ENCODE measurements at places on chromosomes 3 and 15. TPM values are rescaled to one million over a fixed set of nuclear protein-coding genes. Genes with fewer than 3 reads are reported as not detected.

GRCh38 chr3:87006844-87007439 is 16.0 kb upstream of the VGLL3 start:
- no peak for DNase-seq

DNA sequence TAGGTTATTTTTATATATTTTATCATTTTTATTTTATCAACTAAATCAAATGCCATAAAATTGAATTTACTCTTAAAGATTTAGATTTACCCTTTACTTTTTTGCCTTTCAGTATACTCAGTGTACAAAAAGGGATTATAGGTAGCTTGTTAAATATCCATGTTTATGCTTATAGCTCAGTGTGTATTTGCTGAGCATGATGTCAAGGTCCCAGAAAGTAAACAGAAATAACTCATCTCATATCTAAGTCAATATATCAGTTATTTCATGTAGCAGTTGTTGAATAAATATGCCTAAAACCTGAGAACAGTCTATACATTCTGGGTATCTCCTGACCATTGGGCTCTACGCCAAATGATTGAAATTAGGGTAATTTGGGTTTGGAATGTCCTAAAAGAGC is 693.8 kb downstream of the NAALADL2 start:
- no peak for DNase-seq

DNA sequence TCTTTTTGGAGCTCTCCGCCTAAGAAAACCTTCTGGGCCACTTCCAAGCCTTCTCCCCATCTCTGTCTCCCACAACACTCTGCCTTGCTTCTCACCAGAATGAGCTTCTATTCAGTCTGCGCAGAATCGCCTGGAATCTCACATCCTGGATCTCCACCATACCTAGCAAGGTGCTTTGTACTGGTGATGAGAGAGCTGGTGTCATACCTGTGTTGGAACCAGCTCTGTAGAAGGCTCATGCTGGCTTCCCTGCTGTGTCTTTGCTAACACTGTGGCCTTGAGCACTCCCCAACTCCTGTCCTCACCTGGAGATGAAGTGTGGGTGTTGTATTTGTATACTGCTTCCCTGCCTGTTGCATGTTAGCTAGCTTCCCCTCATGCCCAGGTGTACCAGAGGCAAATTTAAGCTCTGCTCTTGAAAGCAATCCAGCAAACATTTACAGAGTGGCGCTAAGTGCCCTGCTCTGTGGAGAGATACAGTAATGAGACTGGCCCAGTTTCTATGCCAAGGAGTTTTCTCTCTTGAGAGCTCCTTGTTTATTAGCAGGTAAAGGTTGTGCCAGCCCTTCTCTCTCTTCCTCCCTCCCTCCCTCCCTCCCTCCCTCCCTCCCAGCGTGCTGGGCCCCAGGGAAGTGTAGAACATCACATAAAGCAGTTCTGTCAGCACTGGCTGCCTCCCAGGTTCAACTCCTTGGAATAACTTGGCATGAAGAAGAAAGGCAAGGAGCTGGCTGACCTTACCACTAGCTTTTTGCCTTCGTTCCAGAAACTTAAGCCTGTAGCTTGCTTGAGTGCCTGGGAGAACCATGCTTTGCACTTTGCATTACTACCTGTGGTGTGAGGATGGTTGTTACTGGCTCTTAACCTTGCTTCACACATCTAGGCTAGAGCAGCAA is 54.9 kb downstream of the TRIM71 start:
- DNase-seq, result no peak

- DNase-seq, result peak; percentile 35
These were observed 3.8 kb downstream of the ANP32A start for GRCh38 chr15:68816795-68817303.

DNA sequence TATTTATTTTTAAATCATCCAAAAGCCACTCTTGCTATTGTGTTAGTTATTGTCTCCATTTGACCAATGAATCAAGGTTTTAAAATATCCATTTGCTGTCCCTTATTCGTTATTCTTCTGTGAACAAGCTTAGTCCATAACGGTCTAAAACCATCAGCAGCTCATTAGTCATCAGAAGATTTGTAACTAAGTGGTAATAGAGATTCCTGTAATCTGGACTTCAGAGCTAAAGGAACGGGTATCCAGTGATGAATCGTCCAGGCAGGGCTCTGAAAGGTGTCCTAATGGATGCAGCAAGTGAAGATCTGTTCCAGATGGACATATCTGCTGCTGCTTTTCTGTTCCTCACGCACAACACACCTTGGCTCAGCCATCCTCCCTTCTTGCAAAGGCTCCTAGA is 362.7 kb upstream of the CFAP20DC start:
- no peak for DNase-seq

- no peak for DNase-seq
These were observed 1458.4 kb upstream of the CADM2 start for GRCh38 chr3:83500422-83500821.

DNA sequence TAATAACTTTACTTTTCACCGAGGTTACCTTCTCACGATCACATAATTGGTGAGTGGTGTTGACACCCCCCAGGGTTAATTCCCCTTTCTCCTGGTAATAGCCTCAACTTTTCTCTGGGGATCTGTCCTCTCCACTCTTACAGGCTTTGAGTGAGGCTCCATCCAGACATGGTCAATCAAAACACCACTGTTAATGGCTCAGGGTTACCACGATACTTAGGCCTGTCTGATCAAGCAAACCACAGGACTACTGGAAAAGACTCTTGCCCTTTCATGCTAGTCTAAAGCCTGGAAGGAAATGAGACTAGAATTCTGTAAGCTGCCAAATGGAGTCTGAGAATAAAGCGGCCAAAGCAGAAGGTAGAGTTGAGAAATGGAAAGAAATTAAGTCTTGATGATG is 56.5 kb upstream of the STT3B start:
- no peak for DNase-seq

DNA sequence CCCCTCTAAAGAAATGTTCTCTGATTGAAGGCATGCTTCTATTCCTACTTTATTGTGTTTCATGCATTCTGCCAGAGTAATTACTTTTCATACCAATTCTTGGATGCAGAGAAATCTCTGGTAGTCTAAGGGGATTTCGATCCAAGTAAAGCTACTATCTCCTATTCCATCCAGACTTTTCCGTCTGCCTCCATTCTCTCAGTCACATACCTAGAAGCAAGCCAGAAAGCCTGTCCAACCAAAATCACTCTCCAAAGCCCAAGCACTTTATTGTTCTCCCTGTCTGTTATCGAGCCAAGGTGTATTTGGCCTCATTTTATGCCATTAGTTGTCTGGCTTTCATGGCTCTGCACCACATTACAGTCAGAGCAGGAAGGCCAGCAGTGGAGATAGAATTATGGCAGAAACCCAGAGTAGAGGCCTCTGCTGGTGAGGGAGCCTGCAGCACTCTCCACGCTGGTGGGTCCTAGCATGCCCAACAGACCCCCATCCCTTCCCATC is 95.9 kb downstream of the SLC49A4 start:
- DNase-seq, result no peak

GRCh38 chr3:172271386-172271976 is 176.8 kb downstream of the GHSR start:
- DNase-seq, result no peak

DNA sequence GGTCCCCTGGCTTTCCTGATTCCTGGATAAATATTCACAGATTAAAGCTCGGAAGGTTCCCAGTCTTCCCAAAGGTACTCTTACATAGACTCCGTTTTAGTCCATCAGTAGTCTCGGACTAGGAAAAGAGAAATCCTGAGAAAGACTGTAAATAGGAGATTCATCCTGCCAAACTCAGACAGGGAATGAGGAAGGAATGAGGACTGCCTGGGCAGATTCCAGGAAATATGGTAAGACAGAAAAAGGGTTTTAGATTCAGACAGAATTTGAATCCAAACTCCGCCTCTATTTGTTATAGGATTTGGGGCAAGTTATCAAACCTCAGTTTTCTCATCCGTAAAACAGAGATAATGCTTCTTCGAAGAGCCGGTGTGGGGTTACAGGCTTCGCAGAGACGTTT is 77.8 kb upstream of the VGLL4 start:
- peak; percentile 22 for DNase-seq

DNA sequence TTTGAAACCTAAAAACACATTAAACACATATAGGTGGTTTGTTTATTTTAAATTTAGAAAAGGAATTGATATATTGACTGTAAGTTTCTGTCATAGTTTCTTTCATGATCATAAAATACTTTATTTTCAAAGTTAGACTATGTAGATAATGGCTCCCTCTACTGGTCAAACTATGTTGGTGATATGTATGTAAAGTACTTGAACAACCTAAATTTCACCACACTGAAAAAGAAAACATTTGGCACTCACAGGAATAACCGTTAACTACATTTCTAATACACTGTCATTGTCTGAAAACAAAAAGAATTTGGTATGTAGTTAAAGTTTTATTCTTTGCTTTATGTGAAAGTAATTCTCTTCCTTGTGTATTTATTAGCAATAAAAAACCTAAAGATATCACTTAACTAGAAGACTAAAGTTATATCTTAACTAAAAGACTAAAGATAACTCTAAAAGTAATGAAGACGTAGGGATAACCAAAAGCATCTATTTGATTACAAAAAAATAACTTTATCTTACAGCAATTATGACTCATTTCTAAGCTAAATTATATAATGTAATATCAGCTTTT is 427.5 kb downstream of the VGLL3 start:
- DNase-seq, result no peak

DNA sequence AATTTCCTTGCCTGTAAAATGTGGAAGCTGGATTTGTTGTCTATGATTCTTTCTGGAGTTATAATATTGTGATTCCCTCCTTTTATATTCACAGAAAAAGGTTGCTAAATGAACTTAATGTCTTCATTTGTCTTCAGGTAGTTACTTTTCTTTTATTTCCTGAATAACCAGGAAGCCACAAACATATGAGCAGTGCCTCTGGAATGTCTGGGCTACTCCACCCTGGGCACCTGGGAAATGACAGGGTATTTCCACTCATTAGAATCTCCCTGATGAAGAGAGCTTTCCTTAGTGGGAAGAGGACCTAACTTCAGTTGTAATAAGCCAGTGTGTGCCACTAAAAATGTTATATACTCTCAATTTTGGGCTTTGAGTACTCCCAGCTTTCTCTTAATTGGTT is 3.8 kb upstream of the SLMAP start:
- no peak for DNase-seq

DNA sequence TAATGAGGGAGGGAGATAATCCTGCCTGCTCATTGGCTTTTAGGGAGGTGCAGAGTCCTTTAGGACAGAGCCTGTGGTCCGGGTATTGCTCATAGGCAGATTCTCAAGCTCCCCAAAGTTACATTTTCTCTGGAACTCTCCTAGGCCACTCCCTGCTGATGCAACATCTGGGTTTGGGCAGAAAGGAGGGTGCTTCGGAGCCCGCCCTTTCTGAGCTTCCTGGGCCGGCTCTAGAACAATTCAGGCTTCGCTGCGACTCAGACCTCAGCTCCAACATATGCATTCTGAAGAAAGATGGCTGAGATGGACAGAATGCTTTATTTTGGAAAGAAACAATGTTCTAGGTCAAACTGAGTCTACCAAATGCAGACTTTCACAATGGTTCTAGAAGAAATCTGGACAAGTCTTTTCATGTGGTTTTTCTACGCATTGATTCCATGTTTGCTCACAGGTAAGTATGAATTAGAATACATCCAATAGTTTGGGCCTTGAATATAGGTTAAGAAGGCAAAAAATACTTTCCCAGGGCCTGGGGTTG is at the start of gene IL20RB:
TSS of gene IL20RB (plus strand) at position 233 of the 538 bp plus-strand sequence. CDS start at position 364, 131 bp downstream.
- no peak for DNase-seq

DNA sequence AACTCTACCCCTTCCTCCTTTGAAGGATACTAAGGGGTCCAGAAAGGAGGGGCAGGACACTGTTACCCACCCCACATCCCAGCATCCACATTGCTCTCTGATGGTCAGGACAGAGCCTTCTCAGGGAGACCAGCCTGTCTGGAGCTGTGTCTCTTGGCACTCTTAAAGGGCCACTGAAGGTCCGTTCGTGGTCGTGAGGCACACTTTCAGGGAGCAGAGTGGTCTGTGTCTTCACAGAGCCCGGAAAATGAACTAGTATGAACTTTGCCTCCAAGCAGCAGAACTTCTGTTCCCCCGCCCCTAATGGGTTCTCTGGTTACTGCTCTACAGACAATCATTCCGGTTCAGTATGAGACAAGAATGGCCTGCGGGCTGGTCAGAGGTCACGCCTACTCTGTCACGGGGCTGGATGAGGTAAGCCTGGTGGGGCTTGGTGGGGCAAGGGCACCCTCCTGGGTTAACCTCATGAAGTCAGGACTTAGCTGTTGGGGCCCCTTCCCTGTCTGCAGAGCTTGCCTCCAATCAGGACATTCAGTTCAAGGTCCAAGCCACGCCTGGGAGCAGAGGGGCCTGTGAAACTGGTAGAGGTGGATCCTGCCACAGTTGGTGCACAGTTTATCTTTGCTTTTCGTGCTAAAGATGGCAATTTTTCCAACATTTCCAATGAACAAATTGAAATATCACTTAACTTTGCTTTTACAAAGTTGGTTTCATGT is 33.2 kb downstream of the CAPN3 start:
- no peak for DNase-seq

DNA sequence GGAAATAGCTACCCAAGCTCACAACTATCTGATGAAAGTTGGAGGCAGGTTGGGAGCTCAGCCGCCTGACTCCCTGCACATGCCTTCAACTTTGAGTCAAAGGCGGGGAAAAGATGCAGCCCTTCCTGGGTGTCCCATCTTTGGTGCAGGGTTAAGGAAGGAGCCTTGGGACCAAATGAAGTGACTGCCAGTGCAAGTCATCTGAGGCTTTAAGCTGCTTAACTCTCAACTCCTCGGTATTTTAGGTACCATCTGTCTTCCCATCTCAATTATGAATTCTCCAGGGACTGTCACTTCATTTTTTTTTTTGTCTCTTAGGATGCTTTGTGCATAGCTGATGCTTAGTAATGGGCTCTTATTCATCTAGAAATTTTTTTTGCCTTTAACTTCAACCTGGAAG is 408.8 kb upstream of the C2CD4B start:
- DNase-seq, result no peak

SKOR1 gene
- total RNA-seq, result 0.10 TPM

ATP11B gene
- 112 TPM for total RNA-seq

LRIG1 gene
- total RNA-seq, result 102 TPM

MESP1 gene
- 1.6 TPM for total RNA-seq

KCNMB3 gene
- 2.0 TPM for total RNA-seq

GOLGA8J gene
- total RNA-seq, result 0.30 TPM

LAMB2 gene
- 379 TPM for total RNA-seq

TMCO5A gene
- total RNA-seq, result not detected

Measured in skin of body (tissue), 3 donors.